GM23248 (cell line): ENCODE measurements at places on chromosomes 12 and 14. TPM values are rescaled to one million over a fixed set of nuclear protein-coding genes. Genes with fewer than 3 reads are reported as not detected.
A peak's percentile ranks its signal among the peaks of the same experiment; 100 is the strongest.

Gene WSCD2
- total RNA-seq = not detected in 2 replicates

Gene ZNF385A
- total RNA-seq = 1.6 and 1.8 TPM in 2 replicates

GRCh38 chr14:102516531-102517391 lies 7.2 kb upstream of the ANKRD9 start:
- peak; percentile 55 for DNase-seq
- no peaks in the 10 kb centered on the region for H3K36me3 ChIP-seq
- peak overlapping the region; percentile 77 for H3K4me3 ChIP-seq
- H3K4me1 ChIP-seq = no peaks in the 10 kb centered on the region
- no peaks in the 10 kb centered on the region for H3K27me3 ChIP-seq
- H3K27ac ChIP-seq = no peak overlapping the region

- H3K4me3 ChIP-seq = no peak overlapping the region
- peaks cover 21% of the 10 kb centered on the region for H3K4me1 ChIP-seq
- no peaks in the 10 kb centered on the region for H3K27me3 ChIP-seq
- no peak for DNase-seq
- H3K27ac ChIP-seq = no peak overlapping the region
These were observed 21.5 kb downstream of the GNPNAT1 start for GRCh38 chr14:52769887-52770286.
